ENCODE measurements at places on chromosomes 7 and 10. TPM values are rescaled to one million over a fixed set of nuclear protein-coding genes. Genes with fewer than 3 reads are reported as not detected.

Gene AKR1C2
- 8.5 TPM for total RNA-seq

Gene CALHM3
- not detected for total RNA-seq

Gene FZD1
- total RNA-seq, result 7.2 TPM

Gene PLPP4
- total RNA-seq, result 1.6 TPM

Gene TRIM50
- total RNA-seq, result not detected

Gene CPXM2
- total RNA-seq, result 0.65 TPM

Gene CLDN4
- under 0.01 TPM for total RNA-seq

Gene STEAP1
- 39.6 TPM for total RNA-seq

Gene NKX2-3
- not detected for total RNA-seq

Gene PDE6C
- not detected for total RNA-seq

Gene MMD2
- not detected for total RNA-seq

Gene NODAL
- total RNA-seq, result not detected

Gene DDIT4
- 75.0 TPM for total RNA-seq

Gene IL6
- 3.7 TPM for total RNA-seq

Gene COL17A1
- 2.3 TPM for total RNA-seq

Gene GPR26
- not detected for total RNA-seq

Gene MNX1
- not detected for total RNA-seq

Gene PLCE1
- total RNA-seq, result 0.10 TPM

Gene TMEM178B
- not detected for total RNA-seq

Gene AKR1C8
- total RNA-seq, result not detected

Gene HOXA2
- total RNA-seq, result 1.1 TPM

Gene SLC16A9
- total RNA-seq, result 0.67 TPM

Gene GRM3
- total RNA-seq, result not detected

Gene GHRHR
- total RNA-seq, result not detected

Gene BEND7
- 10.1 TPM for total RNA-seq

Gene ICA1
- total RNA-seq, result 52.3 TPM

Gene RADIL
- 0.48 TPM for total RNA-seq

Gene PCLO
- 3.8 TPM for total RNA-seq

Gene ADGRA1
- not detected for total RNA-seq

Gene HECW1
- not detected for total RNA-seq

Gene AP4M1
- total RNA-seq, result 20.8 TPM

Gene RARRES2
- total RNA-seq, result not detected

Gene LIPM
- not detected for total RNA-seq

Gene CPA1
- total RNA-seq, result not detected

Gene FAM25C
- not detected for total RNA-seq

Gene CWF19L1
- total RNA-seq, result 37.4 TPM

Gene ZNF239
- 2.6 TPM for total RNA-seq

Gene SLC26A3
- total RNA-seq, result not detected

Gene RNF32
- not detected for total RNA-seq

Gene STOX1
- under 0.01 TPM for total RNA-seq

Gene PON3
- 0.19 TPM for total RNA-seq

Gene ACADSB
- 5.3 TPM for total RNA-seq

Gene CBLL1
- total RNA-seq, result 38.5 TPM
